ENCODE measurements at places on chromosomes 3 and 15.

DNA sequence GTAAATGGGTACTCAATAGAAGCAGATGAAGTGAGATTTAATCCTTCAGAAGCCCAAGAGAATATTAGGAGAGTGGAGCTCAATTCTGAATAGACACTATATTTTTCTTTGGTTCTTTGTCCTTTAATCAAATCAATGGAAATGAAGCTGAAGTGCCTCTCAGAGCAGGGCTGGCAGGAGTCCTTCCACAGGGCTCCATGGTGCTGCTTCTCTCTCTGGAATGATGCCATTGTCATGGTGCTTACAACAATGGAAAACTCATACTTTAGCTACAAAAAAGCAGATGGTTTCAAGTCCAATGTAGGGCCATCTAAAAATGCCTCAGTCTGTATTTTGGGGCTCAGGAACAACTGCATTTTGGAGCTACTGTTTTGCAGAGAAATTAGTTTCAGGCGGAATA is 125.1 kb downstream of the SNRK start:
- DNase-seq, result no peak

GRCh38 chr3:17908399-17909191 is 166.2 kb upstream of the TBC1D5 start:
- DNase-seq, result no peak

- DNase-seq, result no peak
Measured at GRCh38 chr3:193553586-193553985, 1.1 kb downstream of the ATP13A4 start.

DNA sequence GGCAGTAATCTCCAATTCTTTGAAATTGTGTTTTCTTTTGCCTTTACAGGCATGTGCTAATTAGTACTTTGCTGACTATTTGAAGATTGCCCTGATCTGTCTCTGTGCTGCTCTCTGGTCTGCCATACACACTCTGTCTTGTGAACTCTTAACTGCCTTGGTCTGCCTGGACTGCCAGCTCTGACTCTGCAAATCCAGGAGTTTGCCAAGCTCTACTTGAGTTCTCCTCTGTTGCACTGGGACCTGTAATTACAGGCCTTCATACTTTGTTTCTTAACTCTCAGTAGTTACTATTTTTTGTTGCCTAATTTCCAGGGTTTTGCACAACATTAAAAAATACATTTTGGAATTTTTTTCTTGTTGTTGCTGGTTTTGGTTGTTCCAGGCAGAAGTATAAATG is 155.0 kb downstream of the RSRC1 start:
- DNase-seq, result no peak

- DNase-seq, result no peak
Measured at GRCh38 chr3:157920822-157921700, 185.2 kb downstream of the SHOX2 start.

- DNase-seq, result no peak
Measured at GRCh38 chr3:42214565-42215283, 51.3 kb downstream of the CCK start.

DNA sequence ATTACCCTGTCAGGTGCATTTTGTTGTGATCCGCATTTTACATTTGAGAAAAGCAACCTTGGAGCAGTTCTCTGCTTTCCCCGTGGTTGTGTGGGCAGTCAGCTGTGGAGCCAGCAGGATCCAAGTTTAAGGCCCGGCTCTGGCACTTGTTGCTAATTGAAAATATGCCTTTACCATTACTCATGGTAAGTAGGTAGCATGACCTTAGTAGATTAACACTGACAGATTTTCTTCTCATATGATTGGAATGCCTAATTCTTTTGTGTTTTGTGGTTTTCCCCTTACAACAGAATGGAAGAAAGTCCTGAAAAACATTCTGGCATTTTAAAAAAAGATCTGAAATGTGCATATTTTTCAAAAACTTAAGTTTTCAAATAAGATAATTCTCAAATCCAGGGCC is 246.5 kb upstream of the LRRN1 start:
- DNase-seq, result no peak

GRCh38 chr3:186380622-186381380 is 18.8 kb upstream of the DGKG start:
- DNase-seq, result no peak

DNA sequence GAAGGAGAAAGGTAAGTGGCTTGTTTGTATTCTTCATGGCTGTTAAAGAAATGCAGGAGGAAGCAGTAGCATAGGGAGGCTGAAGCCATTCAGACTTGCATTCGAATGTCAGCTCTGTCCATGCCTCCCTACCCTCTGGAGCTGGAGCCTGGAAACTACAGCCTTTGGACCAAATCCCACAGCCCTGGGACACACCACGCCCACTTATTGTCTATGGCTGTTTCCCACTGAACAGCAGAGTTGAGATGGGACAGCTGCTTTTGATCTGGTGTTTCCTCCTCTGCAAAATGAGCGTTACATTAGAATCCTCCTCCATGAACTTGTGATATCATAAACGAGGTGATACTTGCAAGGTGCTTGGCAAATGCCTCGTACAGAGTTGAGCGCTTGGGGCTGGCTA is 3.6 kb downstream of the FAM107A start:
- no peak for DNase-seq

GRCh38 chr3:14113965-14114635 is 10.6 kb downstream of the CHCHD4 start:
- DNase-seq, result no peak

GRCh38 chr3:53863145-53863544 is 16.8 kb downstream of the IL17RB start:
- no peak for DNase-seq

DNA sequence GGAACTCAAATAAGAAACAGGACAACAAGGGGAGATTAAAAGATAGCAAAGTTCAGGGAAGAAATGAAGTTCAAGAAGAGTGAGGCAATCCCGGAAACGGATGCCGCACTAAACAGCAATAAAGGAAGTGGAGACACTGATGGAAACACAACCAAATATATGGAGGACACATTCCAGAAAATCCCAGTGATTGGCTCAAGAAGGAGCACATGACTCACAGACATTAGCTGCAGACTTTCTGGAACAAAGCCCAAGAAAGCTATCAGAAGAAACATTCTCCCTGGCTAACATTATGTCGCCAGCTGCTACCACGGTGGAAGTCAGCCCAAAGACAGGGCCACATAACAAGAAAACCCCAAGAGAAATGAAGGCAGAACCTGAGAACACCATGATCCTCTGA is 18.1 kb upstream of the VGLL4 start:
- DNase-seq, result no peak

DNA sequence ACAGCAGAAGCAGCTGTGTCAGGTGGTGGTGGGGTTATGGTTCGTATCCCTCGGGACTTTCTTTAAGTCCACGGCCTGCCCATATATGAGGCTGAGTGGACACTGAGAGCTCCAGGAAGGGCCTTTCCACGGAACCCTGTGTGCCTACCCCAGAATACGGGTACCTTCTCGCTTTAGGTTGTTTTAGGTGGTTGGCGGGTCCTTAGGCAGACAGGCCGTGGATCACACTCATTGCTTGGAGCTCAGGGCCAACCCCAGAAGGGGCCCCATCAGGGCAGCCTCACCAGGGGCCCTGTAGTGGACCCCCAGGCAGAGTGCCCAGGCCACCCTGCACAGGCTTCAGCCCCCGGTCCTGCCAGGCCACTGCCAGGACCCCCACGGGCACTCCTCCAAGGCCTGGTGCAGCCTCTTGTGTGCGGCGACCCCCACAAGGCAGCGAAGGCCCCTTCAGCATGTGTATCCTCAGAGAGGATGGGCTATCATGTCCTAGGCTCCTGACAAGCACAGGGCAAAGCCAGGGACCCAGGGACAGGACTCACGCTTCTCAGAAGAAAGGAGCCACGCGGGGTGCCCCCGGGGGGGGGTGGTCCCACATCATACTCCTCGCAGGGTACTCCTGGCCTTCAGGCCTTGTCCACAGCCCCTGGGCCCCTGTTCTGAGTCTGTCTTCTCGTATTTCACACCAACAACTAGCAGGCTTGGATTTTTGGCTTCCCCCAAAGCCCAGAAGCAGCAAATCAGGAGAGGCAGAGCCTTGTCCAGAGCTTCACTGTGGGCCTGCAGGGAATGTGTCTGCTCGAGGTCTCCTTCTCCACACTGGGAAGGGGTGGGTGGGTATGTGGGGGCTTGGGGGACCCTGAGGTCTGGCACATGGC is 93.4 kb downstream of the LRRK1 start:
- DNase-seq, result no peak

DNA sequence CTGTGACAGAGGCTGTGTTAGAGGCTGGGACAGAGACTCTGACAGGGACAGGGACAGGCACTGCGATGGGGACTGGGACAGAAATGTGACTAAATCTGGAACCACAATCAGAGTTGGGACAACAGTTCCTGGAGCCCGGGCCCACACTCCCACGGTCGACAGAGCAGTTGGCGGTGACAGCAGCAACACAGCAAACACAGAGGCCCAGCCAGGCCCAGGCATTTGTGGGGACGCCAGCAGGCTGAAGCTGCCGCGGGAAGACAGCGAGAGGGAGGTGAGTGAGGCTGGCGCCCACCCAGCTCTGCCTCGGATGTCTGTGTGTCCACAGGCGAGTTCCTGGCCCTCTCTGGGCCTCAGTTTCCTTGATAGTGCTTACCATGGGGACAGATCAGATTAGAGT is 9.3 kb upstream of the HCN4 start:
- DNase-seq, result no peak

DNA sequence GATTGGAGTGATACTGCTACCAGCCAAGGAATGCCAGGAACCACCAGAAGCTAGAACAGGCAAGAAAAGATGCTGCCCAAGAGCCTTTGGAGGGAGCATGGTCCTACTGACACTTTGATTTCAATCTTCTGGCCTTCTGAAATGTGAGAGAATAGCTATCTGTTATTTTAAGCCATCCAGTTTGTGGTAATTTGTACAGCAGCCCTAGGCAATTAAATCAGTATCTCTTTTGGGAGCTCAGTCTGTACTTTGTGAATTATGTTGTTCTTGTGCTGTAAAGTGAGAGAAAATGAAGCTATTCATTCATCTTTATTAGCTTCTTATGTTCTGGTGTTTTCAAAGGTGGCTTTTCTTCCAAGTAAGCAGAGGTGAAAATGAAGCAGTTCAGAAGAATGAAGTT is 381.3 kb downstream of the PDCD6IP start:
- DNase-seq, result no peak

- DNase-seq, result no peak
Measured at GRCh38 chr3:138950006-138950644, 3.1 kb downstream of the FOXL2NB start.

- DNase-seq, result no peak
Measured at GRCh38 chr3:127413318-127413673, 125.5 kb upstream of the PRR20G start.

- DNase-seq, result no peak
Measured at GRCh38 chr15:67024314-67024997, 40.9 kb upstream of the SMAD3 start.

GRCh38 chr15:66673410-66674322 is 28.4 kb upstream of the SMAD6 start:
- no peak for DNase-seq

DNA sequence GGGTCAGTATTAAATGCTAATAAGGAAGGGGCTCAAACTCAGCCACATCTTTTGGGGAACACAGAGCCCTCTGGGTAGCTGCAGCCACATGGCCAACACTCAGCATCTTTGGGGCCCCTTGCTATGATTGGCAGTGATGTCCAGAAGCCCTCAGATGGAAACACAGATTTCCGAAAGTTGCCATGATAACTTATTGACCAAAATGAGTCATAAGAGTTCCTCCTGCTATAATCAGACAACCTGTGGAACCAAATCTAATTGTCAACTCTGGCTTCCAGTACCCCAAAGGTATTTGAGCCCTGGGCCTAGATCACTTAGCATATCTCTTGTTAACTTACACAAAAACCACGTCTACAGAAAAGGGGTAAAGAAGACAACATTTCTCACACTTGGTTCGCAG is 392.2 kb downstream of the KCNH8 start:
- no peak for DNase-seq

DNA sequence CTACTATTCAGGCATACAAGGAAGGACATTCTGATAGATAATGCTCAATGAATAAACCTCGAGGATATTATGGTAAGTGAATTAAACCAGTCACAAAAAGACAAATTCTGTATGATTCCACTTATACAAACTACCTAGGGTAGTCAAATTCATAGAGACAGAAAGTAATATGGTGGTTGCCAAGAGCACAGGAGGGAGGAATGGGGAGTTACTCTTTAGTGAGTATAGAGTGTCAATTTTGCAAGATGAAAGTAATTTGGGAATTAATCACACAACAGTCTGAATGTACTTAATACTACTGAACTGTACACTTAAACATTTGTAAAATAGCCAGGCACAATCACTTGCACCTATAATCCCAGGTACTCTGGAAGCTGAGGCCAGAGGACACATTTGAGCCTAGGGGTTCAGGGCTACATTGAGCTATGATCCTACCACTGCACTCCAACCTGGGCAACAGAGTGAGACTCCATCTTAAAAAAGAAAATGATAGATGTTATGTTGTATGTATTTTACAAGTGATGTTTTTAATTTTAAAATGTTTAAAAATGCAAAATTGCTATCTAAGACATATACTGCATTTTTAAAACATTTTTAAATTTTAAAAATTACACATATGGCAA is 91.0 kb downstream of the NPAP1 start:
- DNase-seq, result no peak

- DNase-seq, result no peak
Measured at GRCh38 chr3:45330510-45331295, 57.7 kb upstream of the LARS2 start.

- no peak for DNase-seq
Measured at GRCh38 chr3:195247086-195247862, 23.7 kb downstream of the XXYLT1 start.

- DNase-seq, result no peak
Measured at GRCh38 chr3:12716605-12717151, 42.4 kb downstream of the TMEM40 start.

DNA sequence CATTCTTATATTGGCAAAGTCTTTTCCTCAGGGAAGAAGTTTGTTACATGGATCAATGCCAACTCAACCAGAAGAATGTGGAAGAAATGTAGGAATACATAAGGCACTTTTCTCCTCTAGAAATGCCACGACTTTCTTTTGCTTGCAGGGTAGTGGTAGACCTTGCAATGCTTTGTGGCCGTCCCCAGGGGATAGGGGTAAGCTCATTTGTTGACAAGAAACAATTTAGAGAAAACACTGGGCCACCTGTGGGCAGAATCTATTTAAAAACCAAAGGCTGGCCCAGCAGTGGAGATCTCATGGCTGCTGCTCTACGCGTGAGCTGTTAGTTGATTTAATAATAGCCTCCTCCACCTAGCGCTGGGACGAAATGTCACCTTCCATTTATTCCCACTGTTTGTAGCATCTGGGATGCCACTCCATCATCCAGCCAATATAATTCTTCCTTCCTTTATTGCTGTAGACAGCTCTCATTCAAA is 64.6 kb upstream of the PFN2 start:
- DNase-seq, result no peak

DNA sequence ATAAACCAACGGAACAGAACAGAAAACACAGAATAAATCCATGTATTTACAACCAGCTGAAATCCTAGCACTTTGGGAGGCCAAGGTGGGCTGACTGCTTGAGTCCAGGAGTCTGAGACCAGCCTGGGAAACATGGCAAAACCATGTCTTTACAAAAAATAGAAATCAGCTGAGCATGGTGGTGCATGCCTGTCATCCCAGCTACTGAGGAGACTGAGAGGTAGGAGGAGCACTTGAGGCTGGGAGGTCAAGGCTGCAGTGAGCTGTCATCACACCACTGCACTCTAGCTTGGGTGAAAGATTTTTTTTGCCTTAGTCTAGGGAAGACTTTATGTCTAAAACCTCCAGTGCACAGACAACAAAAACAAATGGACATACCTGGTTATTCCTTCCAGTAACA is 120.7 kb downstream of the STT3B start:
- no peak for DNase-seq

GRCh38 chr15:62591842-62592838 is 427.1 kb upstream of the C2CD4B start:
- no peak for DNase-seq

- DNase-seq, result no peak
Measured at GRCh38 chr15:81152339-81152738, 18.3 kb downstream of the CFAP161 start.

Data from central memory CD4-positive, alpha-beta T cell (primary cell).